ENCODE measurements at places on chromosomes 3 and 15.

DNA sequence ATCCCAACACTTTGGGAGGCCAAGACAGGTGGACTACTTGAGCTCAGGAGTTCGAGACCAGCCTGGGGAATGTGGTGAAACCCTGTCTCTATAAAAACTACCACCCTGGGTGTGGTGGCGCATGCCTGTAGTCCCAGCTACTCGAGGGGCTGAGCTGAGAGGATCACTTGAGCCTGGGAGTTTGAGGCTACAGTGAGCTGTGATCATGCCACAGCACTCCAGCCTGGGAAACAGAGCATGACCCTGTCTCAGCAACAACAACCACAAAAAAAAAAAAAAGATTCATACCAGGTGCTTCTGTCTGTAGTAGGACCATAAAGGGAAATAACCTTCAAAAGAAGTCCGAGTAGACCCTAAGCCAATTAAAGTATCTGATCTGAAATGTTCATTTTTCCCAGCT, 94.5 kb downstream of the SERPINI1 start:
- no peak for DNase-seq

DNA sequence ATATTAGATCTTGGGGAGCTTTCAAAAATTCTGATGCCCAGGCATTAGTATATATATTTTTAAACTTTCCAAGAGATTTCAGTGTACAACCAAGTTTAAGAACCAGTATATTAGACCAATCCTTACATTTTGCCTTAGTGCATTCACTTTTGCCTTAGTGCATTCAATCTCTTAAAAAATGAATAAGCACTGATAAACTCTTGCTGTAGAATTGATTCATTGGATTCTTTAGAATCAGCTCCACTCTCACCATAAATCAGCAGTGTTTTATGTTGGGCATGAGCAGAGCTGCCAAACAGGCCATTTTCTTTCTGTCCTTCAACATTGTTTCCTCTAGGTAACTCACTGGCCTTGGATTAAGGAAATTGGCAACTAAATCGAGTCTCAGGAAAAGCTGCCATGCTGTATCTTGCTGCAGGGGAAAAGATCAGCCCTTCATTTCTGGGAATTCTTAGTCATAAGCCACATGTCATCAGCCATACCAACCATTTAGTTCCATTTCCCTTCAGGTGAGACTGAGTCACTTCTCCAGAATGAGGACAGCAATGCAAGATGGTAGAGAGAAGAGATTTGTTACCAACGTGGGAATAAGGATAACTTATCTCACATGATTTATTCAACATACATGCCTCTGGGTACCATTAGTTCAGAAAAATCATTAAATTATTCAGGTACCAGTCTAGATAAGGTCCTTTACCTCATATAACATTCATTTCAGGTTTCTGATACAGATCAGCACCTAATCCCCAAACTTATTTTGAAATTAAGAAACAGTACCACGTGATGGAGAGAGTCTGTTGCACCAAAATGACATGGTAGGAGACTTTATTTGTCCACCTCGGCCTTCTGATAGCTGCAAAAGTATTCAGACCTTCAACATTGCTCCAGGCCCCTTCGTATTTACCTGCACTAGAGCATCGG, 192.5 kb downstream of the P3H2 start:
- no peak for DNase-seq

DNA sequence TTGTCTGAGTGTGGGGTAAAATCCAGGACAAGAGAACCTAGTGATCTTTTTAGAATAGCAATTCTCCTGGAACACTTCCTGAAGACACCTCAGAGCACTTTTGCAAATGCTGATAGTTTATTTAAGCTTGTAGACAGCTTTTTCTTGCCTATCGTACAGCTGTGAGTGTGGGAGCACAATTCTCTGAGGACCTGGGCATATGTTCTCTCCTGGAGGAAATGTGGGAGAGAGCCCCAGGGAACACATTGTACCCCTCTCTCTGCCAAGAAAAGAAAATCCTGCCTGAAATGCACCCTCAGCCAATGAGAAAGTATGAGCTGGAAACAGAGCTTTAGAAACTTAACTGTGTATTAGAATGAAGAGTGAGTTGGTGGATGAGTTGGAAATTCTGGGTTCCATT, 308.3 kb upstream of the SEMA6D start:
- no peak for DNase-seq

DNA sequence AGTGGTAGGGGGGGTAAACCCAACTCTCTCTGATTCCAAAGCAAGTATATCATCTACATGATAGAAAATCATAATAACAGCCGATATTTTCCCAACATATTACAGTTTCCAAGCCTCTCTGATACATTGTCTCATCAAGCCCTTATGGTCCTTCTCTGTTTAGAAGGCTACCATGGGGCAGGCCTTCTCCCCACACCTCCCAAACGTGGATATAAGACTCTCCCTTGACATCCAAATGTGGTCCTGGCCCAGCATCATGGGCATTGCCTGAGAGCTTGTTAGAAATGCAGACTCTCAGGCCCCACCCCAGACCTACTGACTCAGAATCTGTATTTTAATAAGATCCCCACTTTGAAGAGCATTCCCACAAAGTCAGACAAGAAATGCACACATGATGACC, 17.7 kb upstream of the CCR9 start:
- no peak for DNase-seq

GRCh38 chr3:153284282-153284938, 122.4 kb downstream of the RAP2B start:
- DNase-seq, result no peak

DNA sequence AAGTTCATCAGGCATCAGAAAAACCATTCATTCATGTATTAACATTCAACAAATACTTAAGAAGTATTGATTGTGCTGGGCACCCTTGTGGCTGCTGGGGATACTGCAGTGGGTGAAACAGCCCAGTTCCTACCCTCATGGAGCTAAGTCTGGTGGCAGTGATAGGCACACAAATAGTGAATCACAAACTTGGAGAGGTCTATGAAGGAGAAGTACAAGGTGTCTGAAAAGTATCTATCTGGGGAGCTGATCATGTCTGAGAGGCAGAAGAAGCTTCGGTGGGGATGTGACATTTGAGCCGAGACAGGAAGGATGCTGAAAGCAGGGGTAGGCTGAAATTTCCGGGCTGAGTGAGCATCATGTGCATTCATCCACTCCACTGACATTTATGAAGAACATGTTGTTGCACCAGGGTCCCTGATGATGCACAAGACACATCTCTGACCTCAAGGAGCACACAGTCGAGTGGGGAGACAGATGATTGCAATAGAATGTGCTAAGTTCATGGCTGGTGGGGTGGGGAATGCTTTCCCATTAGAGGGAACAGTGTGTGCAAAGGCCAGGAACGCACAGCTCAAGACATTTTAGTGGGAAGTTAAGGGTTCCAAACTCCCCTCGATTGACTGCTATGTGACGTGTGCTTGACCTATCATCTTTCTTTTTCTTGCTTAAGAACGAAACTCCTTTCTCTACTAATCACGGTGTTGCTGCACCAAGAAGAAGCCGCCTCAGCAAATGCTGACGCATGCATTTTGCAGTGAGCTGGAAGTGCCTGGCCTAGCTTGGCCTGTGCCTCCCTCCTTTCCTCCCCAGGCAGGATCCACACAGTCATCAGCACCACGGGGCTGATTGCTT, 309.1 kb upstream of the ICE2 start:
- no peak for DNase-seq

DNA sequence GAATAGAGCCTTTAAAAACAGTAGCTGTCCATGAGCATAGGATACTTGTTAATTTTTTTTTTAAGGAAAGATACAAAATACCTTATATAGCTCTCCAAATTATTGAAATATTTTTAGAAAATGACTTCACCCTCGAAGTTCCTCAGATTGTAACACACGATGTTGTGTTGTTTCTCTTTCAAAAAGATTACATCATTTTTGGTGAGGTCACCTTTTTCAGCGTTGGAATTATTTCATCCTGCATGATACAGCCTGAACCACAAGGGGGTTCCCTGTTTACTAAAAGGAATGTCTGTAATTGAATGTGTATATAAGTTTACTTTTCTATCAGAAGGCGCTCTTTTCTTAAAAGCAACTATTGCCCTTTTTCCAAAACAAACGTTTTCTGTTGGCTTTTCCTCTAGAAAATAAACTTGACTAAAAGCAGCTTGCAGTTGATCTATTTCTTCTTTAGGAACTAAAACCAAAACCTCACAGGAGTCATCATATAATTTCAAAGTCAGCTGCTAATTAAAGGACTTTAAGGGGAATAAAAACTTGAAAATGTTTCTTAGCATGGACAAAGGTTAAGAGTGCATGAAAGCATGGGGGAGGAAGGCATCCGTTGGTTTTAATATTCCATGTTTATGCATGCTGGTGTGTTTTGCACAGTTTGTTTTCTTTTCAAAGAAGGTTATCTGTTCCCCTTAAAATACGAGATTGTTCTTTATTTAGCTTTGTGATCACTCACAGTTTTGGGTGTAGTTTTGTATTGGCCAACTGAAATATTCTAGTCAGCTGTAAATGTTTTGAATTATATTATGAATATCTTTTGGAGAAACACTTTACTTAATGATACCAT, 29.4 kb downstream of the LYSMD4 start:
- DNase-seq, result no peak

DNA sequence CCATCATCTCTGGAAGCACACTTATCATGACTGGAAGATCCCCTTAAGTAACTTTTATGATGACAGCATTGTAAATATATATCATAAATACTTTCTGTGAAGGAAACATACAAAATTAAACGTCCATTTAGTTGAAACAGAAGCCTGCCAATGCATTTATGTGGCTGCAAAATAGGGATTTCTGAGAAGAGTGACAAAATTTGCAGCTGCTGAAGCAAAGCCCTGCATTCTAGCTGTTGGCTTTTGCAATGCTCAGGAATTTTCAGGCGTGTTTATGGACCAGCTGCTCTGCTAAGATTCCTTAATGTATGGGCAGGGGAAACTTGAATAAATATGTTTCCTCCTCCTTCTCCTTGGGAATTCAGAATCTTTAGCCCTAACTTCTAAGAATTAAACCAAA, 137.3 kb downstream of the CACNA2D3 start:
- no peak for DNase-seq

GRCh38 chr3:127889461-127889863, 25.6 kb upstream of the KBTBD12 start:
- DNase-seq, result no peak

DNA sequence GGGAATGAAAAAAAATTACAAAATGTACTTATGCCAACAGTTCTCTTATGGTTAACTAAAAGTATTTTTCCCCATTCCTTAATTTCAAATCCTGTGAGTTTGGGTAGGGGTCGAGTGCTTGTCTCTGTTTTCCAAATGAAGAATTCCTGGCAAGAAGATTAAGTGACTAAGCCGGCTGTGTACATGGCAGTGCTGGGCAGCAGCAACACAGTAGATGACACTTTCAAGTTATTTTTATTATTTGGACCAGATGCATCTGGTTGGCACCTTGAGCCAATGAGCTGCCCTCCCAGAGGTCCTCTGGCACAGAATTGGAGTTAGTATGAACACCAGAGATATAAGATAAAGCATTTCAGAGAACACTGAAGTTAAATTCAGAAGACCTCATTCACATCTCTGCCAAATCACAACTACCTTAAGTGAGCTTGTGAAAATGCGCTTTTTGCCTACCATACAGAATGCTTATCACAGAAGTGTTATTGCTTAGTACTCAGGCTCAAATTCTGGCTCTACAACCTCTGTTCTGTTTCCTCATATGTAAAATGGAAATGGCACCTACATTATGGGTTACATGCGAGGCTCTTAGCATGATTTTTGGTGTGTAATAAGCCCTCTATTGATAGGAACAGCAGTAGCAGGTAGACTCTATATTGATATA, 256.9 kb downstream of the UBE2E2 start:
- no peak for DNase-seq

GRCh38 chr3:144039661-144040060, 68.0 kb downstream of the DIPK2A start:
- no peak for DNase-seq

DNA sequence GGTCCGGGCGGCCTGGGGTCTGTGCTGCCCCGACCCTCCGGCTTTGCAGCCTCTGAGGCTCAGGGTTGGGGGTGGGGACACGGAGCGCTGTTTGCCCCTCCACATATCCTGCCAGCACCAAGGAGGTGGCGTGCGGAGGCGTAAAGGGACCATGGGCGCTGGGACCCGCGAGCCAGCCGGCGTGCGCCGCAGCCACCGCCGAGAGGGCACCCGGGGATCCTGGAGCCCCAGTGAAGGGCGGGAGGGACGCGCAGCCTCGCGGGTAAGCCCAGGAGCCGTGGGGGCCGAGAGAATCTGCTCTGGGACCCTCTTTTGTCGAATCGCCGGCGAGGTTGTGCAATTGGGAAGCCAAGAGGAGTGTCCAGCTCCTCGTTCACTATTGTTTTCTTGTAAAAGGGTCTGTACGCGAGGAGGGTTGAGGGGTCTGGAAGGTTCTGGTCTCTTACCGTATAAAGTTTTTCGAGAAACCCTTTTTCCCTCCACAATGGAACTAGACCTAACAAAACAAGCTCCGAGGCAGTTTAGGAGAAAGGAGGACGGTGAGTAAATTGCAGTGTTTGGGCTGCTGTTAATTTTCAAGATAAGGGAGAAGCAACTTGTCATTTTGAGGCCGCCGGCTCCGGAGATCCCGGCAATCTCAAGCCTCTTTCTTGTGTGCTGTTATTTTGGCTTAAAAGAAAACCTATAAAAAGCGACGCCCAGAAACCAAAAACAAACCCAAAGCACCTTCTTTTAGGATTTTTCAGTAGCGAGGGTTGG, 29.9 kb upstream of the ST3GAL6 start:
- peak; percentile 42 for DNase-seq
